Retina (tissue), 1 donor: ENCODE measurements at places on chromosomes 1 and 21.

- DNase-seq, result no peak
Observed at GRCh38 chr1:152003846-152004442, 10.3 kb upstream of the S100A10 start.

DNA sequence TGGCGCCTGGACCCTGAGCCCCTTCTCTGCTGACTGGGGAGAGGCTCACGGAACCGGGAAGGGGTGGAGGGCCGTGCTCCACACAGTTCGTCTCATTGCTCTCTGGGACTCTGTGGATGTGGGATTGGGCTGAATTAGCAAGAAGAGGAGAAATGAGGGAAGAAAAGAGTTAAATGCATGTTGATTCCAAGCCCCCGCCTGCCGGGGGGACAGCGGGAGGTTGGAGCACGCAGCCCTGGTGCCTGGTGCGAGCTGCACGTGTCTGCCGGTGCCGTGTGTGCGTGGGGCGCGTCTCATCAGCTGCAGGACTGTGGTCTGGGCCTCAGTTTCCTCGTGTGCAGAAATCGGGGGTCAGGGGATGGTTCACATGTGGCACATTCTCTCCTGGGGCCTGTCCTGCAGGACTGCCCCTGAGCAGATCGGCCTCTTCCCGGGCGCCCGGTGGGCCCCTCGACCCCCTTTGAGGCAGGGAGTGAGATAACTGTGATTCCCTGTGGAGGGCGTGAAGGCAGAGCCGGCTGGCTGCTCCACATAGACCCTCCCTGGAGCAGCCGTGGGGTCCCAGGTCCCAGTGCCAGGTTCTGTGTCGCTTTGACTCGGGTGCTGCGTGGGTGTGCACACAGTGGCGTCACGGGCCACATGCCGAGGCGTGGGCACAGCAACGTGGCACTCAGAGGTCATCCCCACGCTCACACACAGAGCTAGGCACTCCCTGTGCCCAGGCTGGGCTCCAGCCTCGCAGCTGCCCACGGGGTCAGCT lies 11.4 kb downstream of the SAMD11 start:
- no peak for DNase-seq

GRCh38 chr1:197807216-197807615 lies 31.9 kb upstream of the DENND1B start:
- no peak for DNase-seq

DNA sequence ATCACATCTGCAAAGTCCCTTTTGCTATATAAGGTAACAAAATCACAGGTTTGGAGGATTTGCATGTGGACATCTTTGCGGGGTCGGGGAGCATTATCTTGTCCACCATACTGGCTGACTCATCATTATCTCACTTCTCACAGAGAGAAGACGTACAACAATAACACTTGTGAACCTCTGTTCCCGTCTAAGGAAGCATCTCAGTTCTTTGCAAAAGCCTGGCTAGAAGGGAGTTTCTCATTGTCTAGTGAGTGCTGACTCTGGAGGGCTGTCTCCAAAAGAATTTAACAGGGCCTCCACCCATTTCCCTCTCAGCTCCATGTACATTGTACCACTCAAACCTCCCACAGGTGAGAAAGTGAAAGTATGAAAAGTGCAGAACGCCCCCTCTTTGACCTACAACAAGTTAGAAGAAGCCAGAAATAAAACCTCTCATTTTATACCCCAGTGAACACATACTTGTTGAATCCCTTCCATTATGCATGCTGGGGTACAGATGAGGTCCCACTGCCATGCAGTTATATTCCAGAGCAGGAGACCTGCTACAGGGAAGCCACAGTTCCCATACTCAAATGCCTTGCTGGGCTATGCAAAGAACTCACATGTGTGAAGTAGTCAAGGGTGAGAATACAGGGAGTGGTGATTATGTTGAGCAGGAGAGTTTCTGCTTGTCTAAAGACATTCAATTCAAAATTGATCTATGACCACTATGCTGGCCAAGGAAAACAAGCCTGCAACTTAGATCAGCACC lies 121.7 kb upstream of the PRDX6 start:
- no peak for DNase-seq

GRCh38 chr1:199725002-199725565 lies 302.4 kb upstream of the NR5A2 start:
- no peak for DNase-seq

- no peak for DNase-seq
Observed at GRCh38 chr1:168431882-168432281, 111.9 kb downstream of the XCL2 start.

DNA sequence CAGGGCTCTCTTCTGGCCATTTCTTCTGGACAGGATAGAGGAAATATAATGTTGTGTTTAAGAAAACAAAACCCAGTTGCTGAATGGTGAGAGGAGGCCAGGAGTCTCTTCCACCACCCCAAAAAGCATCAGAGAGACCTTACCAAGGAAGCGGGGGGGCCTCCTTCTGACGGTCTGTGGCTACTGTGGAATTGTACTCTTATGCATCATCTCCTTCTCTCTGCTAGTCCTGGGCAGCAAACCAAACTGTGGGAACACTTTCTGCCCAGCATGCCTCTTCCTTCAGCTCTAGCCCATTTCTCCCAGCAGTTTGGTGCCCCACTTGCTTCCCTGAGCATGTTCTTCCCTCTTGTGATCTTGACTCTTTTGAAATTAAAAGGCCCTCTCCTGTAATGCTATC lies 157.7 kb downstream of the HHIPL2 start:
- DNase-seq, result no peak

- DNase-seq, result no peak
Observed at GRCh38 chr21:14382486-14382834, 486 bp downstream of the HSPA13 start.

DNA sequence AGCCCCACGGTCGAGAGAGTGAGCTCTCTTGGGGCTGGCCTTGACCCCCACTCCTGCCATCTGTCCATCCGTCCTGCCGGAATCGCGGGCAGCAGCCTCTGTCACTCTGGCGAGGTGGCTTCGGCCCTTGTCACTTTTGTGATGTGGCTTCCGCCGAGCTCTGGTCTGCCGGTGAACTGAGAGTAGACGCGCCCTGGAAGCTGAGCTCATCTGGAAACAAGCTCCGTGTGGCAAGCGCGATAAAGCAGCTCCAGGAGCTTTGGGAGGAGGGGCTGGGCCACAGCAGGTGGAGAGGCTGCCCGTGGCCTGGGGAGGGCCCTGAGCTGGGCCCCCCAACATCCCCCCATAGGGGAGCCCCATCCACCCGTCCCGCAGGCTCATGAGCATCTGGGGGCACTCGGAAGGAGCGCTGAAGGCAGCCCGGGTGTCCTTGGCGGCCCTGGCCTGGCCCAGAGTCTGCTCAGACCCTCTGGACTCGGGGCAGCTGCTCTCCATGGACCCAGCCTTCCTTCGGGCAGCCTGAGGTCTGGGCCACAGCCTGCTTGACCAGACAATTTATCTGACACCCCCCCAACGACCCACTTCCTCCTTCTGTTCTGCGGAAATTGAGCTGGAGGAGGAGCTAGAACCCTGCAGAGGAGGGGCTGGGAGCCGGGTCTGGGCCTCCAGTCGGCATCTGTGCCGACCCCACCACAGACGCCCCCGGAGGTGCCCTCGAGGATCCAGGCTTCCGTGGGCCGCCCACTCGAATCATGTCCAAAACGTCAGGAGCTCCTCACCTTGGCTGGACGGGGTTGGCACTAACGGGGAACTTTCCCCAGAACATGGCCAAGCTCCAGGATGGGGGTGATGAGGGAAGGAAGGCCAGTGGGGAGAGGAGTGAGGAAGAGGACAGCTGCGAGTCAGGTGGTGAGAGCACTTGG lies 59.1 kb downstream of the SLC19A1 start:
- DNase-seq, result peak; percentile 57

- no peak for DNase-seq
Observed at GRCh38 chr1:96515925-96516324, 205.7 kb upstream of the PTBP2 start.

GRCh38 chr1:176073524-176074157 lies 133.4 kb downstream of the COP1 start:
- DNase-seq, result peak; percentile 43

- DNase-seq, result no peak
Observed at GRCh38 chr1:80876035-80876434, 924.7 kb upstream of the ADGRL2 start.

DNA sequence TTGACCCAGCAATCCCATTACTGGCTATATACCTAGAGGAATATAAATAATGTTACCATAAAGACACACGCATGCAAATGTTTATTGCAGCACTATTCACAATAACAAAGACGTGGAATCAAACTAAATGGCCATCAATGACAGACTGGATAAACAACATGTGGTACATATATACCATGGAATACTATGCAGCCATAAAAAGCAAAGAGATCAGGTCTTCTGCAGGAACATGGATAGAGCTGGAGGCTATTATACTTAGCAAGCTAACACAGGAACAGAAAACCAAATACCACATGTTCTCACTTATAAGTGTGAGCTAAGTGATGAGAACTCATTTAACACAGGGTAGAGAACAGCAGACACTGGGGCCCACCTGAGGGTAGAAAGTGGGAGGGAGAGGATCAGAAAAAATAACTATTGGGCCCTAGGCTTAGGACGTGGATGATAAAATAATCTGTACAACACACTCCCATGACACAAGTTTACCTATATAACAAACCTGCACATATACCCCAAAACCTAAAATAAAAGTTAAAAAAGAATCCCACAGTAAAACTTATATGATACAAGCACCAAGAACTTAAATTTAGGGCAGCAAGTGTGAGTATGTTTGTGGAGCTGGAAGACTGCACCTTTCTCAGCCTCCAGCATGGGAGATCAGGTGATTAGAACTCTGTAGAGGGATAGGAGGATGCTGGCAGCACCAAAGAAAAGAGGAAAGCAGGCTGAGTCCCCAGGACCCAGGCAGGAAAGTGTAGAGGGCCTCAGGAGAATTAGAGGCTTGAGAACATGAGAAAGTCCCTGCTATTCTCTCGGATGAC lies 320.8 kb upstream of the USP24 start:
- DNase-seq, result no peak

DNA sequence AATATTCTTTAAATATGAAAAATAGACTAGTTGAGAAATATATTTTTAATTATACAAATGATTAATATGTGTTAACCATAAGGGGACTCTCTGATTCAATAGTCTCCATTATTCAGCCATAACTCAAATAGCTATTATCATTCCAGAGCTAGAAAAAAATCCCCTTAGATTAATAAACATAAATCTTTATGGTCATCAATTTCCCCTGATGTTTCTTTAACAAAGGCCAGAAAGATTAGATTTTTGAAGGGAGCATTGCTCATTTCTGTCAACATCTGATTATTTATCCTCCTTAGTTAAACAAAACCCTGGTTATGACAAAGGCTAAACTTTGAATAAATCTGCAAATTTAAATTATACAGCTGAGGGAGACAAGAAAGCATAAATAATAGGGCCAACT lies 215.7 kb downstream of the PLA2G4A start:
- no peak for DNase-seq

DNA sequence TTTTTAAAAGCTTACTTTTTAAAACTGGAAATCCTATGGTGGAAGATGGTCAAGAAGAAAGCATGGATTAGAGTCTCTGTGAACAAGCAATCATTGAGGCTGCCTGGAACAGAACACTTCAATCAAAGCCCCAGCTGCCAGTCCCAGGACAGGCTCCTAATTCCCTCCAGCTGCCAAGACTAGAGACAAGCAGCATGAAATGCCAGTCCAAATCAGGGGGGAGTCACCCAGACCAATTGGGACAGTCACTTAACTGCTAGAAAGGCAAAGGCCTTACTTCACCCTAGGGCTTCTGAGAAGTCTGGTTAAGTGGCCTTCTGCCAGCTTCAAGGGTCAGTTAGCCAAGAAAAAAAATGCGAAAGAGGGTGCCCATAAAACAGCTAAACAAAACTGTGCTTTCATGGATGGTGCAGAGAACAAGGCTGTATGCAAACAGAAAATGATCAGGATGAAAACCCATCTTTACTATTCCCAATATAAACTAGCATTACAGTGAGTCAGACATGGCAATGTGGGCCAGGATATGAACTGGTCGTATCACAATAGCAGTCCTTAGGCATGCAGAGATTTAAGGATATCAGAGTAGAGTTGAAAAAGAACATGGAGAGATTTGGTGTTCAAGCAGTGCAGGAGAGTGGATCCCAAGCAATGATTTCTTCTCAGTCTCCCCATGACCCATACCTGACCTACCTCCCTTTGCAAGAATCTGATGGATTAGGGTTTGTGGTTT lies 31.0 kb upstream of the MAN1A2 start:
- DNase-seq, result no peak

- DNase-seq, result no peak
Observed at GRCh38 chr1:23561076-23561812, 1.9 kb upstream of the ID3 start.

DNA sequence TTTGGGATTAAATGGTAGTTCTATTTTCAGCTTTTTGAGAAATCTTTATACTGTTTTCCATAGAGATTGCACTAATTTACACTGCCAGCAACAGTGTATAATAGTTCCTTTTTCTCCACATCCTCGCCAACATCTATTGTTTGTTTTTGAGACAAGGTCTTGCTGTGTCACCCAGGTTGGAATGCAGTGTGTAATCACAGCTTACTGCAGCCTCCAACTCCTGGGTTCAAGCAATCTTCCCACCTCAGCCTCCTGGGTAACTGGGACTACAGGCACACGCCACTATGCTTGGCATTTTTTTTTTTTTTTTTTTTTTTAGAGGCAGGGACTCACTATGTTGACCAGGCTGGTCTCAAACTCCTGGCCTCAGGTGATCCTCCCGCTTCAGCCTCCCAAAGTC lies 164.5 kb upstream of the CXADR start:
- DNase-seq, result no peak

- no peak for DNase-seq
Observed at GRCh38 chr1:111841746-111842145, 86.0 kb downstream of the DDX20 start.

- DNase-seq, result no peak
Observed at GRCh38 chr1:64986903-64987871, 20.8 kb upstream of the JAK1 start.

DNA sequence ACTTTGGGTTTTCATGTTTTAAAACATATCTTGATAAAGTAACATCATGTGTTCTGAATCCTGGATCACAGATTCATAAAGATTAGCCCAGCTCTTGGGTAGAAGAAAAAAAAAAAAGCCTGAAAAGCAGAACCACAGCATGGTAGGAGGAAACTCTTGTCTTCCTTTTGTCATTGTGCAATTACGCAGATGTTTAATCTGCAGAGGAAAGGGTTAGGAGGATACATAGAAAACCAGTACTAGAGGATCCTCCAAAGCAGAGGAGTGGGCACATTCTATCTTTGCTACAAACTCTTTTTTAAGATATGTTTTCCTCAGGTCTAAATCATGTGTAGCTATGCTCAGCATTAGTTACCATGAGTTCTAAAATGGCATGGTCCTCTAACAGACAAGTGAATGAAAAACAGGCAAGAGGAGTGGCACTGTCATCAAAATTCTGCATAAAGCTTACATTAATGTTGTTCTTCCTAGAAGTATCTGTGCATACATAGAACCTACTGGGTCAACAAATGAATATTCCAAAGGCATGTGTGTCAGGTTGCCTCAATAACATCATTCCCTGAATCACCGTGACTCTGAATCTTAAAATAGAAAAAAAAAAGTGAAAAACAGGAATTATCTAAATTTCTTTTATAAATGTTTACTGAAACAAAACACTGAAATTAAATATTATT lies 107.0 kb downstream of the NME7 start:
- no peak for DNase-seq

- DNase-seq, result no peak
Observed at GRCh38 chr1:210362526-210362925, 33.8 kb downstream of the HHAT start.
